NCI-H1436 treated with DMSO at 0.1 percent for 48 hours (cell line): ENCODE measurements at places on chromosomes 11 and 22.

- DNase-seq: no peak
Measured at GRCh38 chr11:32312206-32312817, 123.0 kb downstream of the WT1 start.

- no peak for DNase-seq
Measured at GRCh38 chr11:29029452-29029851, 921.3 kb downstream of the METTL15 start.

DNA sequence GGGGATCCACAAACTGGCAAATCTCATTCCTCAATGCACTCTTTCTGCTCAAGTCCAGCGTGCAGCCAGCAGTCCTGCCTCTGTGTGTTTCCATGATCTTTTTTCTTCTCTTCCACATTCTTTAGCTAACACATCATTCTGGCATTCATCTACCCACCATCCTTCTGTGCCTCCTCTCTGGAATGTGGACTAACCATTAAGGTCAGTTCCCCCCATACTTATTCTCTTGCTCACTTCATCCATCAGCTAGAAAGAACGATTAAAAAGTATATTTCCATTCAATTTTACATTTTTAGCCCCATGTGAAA lies 7.8 kb downstream of the KIRREL3 start:
- DNase-seq: no peak

GRCh38 chr11:112889446-112889845 lies 71.8 kb upstream of the NCAM1 start:
- no peak for DNase-seq

DNA sequence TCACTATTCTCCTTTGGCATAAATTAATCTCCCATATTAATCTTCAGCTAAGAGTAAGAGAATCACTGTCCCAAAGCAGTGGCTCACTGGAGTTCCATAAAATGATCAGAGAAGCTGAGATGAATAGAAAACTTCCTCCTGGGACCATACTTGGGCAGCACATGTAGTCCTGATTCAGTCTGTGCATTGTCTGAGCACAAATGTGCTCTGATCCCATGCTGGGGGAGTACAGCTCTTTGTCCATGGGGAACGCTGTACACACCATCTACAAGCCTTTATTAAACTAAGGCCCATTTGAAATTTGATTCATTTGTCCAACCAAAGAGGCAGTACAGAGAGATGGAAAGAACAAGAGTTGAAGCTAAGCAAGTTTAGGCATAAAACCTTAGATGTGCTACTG lies 147.4 kb upstream of the PGR start:
- DNase-seq: no peak

GRCh38 chr22:21615731-21616130 lies 14.1 kb downstream of the YDJC start:
- DNase-seq: no peak

GRCh38 chr11:130638033-130638432 lies 189.6 kb downstream of the ADAMTS15 start:
- no peak for DNase-seq

- DNase-seq: no peak
Measured at GRCh38 chr22:44595841-44596341, 97.9 kb upstream of the RTL6 start.

DNA sequence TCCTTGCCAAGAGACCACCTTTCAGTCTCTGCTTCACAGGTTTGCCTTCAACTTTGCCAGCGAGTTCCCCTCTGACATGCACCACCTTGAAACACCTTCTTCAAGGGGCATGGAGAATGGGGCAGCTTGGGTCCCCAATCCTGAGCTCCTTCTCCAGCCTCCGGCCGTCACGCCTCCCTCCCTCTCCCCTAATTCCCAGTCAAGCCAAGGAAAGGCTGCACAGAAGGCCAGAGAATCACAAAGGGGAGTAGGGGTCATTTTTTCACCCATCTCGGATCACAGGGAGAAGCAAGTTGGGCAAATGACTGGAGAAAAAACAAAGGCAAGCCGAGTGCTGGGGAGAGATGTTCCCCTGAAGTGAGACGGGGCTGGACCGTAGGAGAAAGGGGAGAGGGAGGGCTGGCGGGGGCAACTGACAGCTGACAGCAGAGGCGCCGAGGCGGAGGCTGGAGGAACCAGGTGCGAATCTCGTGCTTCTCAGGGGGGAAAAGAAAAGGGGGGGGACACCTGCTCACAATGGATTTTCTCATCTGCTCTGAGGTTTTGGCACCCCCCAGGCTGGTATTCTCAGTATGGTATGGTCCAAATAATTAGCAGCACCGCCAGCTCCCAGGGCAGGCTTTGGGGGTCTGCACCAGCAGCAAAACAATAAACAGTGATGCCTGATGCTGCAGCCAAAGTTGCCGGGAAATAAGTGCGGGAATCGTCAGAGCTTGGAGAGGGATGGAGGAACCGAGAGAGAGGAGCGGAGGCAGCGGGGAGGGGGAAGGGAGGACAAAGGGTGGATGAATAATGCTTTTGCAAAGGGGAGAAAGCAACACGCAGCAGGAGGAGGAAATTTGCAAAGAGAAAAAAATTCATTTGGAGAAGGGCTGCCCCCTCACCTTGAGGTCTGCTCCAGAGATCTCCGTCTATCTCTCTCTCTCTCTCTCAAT lies 644 bp downstream of the YPEL4 start:
- no peak for DNase-seq

- DNase-seq: no peak
Measured at GRCh38 chr11:122863704-122864326, 18.7 kb upstream of the JHY start.

DNA sequence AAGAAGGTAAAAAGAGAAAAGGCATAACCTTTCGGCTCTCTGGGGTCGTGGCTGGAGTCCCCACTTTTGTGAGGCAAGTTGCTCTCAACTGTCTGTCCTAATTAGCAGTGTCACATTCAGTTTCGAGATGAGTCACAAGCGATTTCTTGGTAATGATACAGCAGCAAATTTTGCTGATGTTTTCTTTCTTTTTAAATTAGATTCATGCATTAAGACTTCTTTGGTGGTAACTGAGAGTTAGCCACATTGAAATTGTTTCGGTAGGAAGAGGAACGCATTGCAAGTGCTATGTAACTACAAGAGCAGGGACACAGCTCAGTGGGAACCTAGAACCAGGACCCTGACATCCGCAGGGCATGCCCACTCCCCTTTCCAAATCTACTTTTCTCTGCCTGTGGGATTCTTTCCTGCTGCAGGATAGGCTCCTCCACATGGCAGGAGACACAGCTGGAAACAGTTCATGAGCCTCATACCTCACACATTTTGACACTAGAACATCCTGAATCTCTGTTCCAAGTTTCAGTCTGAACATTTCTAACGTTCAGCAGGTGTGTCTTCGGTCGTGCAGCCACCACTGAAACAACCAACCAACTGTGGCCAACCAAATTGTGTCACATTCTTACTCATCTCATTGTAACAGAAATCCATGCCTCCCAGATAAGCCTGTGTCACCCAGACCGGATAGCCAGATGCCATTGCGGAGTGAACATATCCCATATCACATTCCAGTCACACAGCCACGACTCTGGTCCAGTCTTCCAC lies 987.6 kb downstream of the NTM start:
- DNase-seq: no peak

GRCh38 chr11:38990139-38990538 lies 2392.1 kb upstream of the RAG2 start:
- no peak for DNase-seq

- DNase-seq: no peak
Measured at GRCh38 chr11:103453915-103454709, 344.9 kb downstream of the DYNC2H1 start.

DNA sequence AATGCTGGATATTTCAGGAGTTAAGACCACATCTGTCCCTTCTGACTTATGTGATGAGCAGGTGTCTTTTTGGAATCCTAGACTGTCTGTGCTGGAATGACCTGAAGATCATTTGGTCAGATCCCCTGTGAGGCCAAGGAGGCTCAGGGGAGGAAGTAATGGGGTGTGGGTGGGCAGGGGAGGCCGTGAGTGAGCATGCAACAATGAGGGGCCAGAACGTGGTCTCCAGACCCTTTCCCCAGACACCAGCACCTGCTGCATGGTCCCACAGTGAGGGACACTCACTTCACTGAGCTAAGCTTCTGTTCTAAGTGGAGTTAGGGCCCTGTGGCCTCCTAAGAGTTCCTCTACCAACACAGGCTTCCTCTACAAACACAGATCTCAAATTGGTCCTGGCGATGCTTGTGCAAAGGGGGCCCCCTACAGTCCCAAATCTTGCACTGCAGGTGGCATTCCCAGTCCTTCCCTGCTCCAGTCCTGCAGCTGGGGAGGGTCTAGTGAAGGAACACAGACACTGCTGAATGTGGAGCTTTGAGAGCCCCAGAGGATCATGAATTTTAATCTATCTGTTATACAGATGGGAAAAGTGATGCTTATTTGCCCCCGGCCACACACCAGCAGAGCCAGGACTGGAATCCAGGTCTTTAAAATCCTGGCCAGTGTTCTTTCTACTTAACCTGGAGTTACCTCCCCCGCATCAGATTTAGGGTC lies 7.4 kb downstream of the USP2 start:
- no peak for DNase-seq

GRCh38 chr11:129041611-129042018 lies 98.9 kb upstream of the TP53AIP1 start:
- DNase-seq: no peak

DNA sequence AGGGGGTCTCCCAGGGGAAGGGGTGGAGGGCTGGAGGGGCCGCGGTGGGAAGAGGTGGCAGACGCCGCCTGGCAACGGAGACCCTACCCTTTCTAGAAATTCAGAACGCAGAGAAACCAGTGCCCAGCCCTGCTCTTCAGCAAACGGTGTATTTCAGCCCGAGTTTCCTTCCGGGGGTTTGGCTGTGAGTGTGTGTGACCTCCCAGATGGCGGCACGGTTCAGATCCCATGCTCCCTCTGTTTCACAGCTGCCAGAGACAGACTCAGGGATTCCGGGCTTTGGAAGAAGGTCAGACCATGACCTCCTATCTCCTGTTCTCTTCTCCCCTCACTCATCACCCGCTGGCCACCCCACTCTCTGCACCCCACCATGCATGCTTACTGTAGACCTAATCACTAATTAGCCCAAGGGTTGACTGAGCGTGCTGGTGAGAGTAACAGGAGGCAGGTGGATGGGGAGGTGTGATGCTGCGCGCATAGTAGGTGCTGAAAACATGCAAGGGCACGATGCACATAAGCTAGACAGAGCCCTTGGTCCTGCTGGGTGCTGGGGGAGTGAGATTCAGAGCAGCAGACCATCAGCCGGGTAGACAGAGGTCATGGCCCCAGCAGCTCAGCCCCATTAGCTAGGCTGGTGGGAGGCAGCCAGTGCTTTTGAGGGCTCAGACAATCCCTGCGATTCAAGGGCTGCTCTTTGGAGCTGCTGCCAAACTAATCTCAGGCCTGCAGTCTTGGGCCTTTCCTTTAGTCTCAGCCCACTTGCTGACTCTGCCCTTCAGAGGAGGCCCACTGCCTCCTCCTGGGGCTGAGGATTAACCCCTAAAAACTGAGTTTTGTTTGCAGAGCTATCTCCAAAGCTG lies 256.5 kb upstream of the CADM1 start:
- no peak for DNase-seq

- peak; percentile 78 for DNase-seq
Measured at GRCh38 chr22:31943978-31944699, at the start of gene YWHAH. Gene YWHAH, plus strand, starts transcription at chr22:31944535. Its CDS starts 199 bp downstream, at chr22:31944734.

DNA sequence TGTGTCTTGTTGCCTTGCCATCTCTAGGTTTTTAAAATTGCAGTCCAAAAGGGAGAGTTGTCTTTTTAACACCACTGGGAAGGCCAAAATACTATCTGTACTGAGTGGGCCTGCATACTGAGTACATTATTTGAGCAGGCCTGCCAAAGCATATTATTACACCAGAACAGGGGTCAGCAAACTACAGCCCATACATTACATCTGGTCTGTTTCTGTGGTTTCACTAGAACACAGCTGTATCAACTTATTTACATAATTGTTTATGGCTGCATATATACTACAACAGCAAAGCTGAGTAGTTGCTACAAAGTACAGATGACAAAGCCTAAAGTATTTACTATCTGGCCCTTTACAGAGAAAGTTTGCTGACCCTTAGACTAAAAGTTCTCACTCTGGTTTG lies 74.0 kb downstream of the USP35 start:
- no peak for DNase-seq

- DNase-seq: no peak
Measured at GRCh38 chr11:30172883-30173311, 57.9 kb upstream of the FSHB start.

DNA sequence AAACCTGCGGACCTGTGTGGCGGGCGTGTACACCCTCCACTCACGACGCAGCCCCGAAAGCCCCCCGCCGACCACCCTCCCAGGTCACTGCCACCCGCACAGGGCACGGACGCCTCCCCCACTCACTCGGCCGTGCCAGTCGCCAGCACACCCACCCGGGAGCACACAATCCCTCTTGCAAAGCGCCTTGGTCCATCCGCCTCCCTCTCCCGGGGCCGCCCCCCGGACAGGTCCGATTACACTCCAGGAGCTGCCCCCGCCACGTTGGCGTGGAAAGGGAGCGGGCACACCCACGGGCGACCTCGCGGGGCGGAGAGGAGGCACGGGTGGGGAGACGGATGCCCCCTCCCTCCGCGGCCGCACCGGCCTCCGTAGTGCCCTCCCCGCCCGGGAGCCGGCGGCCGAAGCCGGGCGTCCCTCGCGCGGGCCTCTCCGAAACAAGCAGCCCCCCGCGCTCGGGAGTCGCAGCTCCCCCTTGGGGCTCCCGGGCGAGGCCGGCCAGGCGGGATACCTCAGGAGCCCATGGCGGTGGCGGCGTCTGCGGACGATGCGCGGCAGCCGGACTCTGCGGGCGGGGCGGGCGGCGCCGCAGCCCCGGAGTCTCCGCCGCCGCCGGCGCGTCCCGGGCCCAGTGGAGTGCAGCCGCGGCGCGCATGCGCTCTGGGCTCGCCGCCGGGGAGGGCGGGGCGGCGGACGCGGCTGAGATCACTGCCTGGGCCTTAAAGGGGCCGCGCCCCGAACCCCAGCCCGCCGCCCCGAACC lies at the start of gene TMEM184B:
Gene TMEM184B (minus strand): TSS at position 638 of the 762 bp plus-strand sequence. CDS start 25,049 bp downstream, outside the sequence.
- no peak for DNase-seq

- no peak for DNase-seq
Measured at GRCh38 chr11:121059605-121060004, 35.7 kb downstream of the TBCEL start.

DNA sequence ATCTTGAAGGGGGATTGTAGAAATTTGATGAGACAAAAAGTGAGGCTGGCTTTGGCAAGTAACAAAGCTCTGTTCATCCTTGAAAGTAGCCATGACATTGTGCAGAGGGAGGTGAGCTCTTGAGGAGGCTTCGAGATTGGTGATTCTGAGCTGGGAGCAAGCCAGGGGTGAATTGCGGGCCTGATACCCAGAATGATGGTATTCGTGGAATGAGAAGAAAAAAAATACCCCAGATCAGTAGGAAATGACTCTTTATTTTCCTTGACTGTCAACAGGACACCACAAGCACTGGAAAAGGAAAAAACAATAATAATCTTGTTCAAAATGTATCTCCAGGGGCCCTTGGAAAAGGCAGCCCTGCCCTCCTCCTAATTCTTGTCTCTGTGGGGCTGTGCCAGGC lies 62.7 kb downstream of the TSPAN18 start:
- no peak for DNase-seq
